Esophagus squamous epithelium (tissue), 5 donors: ENCODE measurements at places on chromosomes 6 and 20.

GRCh38 chr20:1376408-1377270 lies 16.2 kb downstream of the FKBP1A start:
- DNase-seq: no peak

- no peak for DNase-seq
These were observed 36.3 kb downstream of the DYNLT1 start for GRCh38 chr6:158608221-158608620.

- DNase-seq: no peak
These were observed 557 bp upstream of the DYNLRB1 start for GRCh38 chr20:34515484-34516246.

DNA sequence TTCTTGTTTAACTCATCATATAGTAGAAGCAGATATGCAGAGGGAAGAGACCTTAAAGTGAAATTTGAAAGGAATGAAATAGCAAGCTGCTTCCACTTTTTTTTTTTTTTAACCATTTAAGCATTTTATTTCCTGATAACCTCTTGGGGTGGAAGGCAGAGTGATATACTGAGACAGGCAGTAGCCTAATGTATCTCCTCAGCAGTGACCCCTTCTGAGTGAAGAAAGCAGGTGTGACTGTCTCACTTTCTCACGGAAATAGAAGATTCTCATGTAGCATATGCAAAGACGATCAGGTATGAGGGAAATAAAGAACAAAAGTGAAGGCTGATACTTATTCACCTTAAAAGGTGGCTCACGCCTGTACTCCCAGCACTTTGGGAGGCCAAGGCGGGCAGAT lies 187.1 kb upstream of the STXBP5 start:
- no peak for DNase-seq

DNA sequence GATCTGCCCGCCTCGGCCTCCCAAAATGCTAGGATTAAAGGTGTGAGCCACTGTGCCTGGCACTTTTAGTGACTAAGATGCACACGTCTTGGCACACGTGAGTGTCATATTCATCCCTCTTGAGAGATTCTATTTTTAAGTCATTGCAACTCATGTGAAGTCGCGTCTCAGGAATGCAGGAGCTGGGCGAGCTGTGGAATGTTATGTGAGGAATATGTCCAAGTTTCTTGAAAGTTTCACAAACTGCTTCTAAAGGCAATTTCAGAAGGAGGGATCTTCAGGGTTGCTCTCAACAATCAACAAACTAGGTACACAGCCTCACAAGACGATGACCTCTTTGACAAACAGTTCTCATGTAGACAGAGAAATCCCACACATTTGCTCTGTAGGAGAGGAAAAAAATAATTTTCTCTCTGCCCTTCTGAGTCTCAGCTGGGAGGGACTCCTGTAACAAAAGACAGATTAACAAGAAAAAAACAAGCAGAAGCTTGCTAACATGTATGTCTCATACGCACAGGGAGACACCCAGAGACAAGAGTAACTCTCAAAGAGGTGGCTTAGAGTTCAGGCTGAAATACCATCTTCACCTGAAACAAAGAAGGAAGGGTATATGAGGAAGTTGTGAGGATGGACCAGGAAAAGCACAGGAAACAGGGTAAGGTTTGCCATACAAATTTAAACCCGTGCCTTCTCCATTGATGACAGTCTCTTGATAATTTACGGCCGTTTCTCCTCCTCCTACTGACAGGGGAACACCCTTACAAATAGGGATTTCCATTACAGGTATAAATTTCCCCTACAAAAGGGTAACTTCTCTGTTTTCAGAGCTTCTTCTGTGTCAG lies 45.3 kb upstream of the FAM50B start:
- DNase-seq: no peak

DNA sequence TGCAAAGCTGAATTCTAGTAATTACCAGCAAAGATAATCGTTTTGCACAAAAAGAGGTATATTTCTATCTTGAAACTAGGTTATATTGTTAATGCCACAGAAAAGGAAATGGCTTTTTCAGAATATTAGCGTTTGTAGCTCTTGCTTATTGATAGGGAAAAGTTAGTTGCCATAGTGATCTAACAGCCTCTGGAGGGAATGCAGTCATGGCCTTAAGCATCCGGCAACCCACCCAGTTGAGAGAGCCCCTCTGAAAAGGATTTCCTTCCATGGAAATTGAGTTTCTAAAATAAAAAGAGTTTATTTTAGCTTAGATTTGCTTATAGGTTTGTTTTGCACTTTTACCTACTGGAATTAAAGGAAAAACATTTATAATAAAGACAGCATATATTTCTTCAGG lies 224.5 kb downstream of the BCKDHB start:
- DNase-seq: no peak

DNA sequence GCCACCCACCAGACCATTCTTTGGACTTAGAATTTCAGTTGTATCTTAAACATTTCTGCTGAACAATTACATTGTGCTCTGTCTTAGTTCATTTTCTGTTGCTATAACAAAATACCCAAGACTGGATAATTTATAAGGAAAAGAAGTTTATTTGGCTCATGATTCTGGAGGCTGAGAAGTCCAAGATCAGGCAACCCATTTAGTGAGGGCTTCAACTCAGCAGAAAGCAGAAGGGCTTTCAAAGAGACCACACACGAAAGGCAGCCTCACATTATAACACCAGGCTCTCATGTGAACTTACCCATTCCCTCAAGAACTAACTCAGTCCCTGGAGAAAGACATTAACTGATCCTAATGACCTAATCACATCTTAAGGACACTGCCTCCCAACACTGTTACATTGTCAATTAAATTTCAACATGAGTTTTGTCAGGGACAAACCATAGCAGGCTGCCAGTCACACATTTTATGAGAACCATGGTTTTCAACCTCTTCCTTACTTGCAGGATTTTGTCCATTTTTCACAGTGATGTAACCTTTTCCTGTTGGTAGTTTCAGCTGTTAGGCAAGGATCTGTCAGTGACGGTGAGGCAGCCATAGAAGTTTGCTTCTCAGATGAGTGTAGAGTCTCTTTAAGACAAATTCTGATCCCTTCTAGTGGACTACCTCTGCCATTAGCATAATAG lies 399.6 kb upstream of the SOX4 start:
- no peak for DNase-seq

DNA sequence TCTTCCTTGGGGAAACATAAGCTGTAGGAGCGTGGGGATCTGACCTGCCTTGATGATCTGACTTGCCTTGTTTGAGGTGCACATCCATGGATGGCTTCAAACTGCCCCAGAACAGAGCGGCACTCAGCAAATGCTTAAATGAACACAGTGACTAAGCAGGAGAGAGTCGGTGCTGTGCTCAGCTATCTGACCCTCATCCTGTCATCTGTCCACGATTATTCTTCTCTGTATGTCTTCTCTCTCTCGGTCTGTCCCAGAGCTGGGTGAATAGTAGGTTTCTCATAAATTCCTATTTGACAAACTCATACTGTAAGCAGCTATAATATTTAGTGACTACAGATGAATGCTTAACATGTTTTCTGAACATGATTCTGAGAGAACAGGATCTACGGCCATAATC lies 37.3 kb downstream of the TRAM2 start:
- no peak for DNase-seq

- DNase-seq: no peak
These were observed 2.8 kb downstream of the RAET1E start for GRCh38 chr6:149895048-149895590.

- no peak for DNase-seq
These were observed 9.9 kb upstream of the BAK1 start for GRCh38 chr6:33589731-33590530.

DNA sequence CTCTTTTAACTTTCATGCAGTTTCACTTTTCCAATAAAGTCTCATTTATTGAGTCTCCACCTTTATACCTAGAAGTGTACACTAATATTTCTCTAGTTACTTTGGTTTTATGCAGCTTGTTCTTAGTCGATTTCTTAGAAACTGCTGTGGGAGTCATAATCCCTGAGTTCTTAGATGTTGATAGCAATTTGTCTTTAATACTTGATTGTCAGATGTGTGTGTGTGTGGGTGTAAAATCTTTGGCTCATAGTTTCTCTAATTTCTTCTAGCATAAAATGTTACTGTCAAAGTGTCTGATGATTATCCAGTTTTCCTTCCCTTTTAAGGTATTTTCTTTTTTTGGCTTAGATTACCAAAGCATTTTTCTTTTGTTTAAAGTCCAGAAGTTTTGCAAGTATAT lies 473.8 kb upstream of the PTCHD4 start:
- no peak for DNase-seq

- no peak for DNase-seq
These were observed 309.2 kb downstream of the CDH4 start for GRCh38 chr20:61561111-61561830.

DNA sequence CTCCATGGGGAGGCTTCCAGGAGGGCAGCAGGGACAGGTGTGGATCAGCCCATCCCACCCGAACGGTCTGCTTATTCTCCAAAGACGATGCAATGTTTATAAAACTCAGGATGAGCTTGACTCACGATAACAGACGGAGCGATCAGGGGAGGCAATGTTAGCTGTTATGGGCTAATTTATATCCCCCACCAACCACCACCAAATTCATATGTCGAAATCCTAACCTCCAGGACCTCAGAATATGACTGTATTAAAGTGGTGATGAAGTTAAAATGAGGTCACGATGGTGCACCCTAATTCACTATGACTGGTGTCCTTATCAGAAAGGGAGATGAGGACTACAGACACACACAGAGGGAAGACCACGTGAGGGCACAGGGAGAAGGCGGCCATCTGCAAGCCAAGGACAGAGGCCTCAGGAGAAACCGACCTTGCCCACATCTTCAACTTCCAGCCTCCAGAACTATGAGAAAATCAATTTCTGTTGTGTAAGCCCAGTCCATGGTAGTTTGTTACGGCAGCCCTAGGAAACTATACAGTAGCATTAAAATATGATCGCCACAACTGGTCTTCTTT lies 7.0 kb downstream of the ADTRP start:
- no peak for DNase-seq

DNA sequence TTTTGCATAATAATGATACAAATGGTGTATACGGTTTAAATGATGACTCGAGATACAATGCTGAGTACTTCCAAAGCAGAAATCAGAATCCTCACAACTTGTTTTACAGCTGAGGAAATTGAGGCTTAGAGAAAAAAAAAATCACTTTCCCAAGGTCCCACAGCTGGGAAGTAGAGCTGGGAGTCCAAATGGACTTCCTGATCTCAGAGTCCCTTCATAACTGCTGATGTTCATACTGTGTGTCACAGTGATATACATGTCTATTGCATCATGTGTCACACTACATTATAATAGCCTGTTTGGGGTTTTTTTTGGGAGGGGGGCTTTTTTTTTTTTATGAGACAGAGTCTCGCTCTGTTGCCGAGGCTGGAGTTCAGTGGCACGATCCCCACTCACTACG lies 8.5 kb downstream of the HM13 start:
- no peak for DNase-seq
